ENCODE measurements at places on chromosomes 7 and 10.

DNA sequence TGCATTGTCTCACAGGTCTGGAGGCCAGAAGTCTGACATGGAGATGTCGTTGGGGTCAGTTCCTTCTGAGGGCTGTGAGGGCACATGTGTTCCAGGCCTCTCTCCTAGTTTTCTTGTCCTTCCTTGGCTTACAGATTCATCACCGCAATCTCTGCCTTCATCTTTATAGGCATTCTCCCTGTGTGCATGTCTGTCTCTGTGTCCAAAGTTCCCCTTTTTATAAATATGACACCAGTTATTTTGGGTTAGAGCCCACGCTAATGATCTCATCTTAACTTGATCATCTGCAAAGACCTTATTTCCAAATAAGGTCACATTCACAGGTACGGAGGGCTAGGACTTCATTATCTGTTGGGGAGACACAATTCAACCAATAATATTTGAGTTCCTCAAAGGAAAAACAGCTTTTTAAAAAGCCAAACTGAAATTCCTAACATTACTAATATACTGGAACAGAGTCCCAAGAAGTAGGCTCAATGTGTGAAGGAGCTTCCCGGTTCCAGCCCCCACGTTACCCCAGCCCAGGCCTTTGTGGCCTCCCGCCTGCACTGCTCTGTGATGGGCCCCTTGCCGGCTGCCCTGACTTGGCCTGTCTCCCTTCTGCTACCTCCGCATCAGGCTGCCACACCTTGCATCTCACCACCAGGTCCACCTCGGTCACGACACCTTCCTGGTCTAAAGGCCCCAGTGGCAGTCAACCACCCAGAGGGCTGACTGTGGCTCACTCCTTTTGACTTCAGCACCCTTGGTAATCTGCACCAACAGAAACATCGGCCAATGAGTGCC, 142.7 kb downstream of the KCNMA1 start:
- DNase-seq, result no peak

GRCh38 chr10:59563531-59563930, 146.1 kb downstream of the SLC16A9 start:
- no peak for DNase-seq

GRCh38 chr7:25714013-25714412, 438.0 kb upstream of the NFE2L3 start:
- DNase-seq, result no peak

GRCh38 chr7:20827172-20827571, 40.5 kb upstream of the SP8 start:
- DNase-seq, result no peak

- no peak for DNase-seq
These were observed 2.7 kb upstream of the PRKRIP1 start for GRCh38 chr7:102393467-102393866.
